ENCODE measurements at places on chromosomes 5 and 9. TPM values are rescaled to one million over a fixed set of nuclear protein-coding genes. Genes with fewer than 3 reads are reported as not detected.

BRINP1 gene
- 0.13 TPM for total RNA-seq

TLX3 gene
- not detected for total RNA-seq

RANBP17 gene
- 10.6 TPM for total RNA-seq

MCTP1 gene
- 26.0 TPM for total RNA-seq

SPINK13 gene
- not detected for total RNA-seq

RNF224 gene
- total RNA-seq = 1.2 TPM

PAEP gene
- not detected for total RNA-seq

SLC34A1 gene
- total RNA-seq = not detected

N4BP3 gene
- 4.5 TPM for total RNA-seq

EXOC3 gene
- total RNA-seq = 37.5 TPM

GRCh38 chr5:91416491-91416890 lies 33.4 kb upstream of the ARRDC3 start:
- no peak for DNase-seq

DNA sequence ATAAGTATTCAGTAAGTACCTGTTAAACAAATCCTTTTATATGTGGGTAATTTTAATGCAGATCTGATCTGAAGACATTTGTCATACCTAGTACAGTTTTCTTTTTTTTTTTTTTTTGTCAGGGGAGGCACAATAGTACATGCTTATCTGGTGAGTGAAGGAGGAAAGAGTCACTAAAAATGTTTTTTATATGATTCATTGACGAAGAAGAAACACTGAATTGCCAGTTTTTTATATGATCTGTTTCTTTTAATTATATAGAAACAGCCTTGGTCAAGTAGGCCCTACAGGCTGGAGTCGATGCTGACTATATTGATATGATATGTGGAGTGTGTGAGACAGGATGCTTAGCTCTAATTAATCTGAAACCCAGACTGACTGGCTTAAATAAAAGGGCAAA lies 315.2 kb downstream of the PSAT1 start:
- peak; percentile 47 for DNase-seq

DNA sequence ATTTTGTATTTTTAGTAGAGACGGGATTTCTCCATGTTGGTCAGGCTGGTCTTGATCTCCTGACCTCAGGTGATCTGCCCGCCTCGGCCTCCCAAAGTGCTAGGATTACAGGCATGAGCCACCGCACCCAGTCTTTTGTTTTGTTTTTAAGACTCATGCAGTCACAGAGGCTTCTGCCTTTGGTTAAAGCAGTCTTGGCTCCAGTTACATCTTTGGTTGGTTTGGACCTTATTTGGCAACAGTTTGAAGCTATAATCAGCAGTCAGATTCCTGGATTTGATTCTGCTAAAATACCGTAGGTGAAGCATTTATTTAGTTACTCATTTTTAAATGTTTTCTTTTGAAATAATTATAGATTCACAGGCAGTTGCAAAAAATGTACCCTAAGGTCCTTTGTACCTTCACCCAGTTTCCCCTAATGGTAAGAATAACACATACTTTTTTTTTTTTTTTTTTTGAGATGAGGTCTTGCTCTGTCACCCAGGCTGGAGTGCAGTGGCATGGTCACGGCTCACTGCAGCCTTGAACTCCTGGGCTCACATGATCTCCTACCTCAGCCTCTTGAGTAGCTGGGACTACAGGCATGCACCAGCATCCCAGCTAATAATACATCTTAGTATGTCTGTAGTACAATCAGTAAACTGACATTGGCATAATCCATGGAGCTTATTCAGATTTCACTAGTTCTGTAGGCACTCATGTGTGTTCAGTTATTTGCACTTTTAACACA lies 15.7 kb downstream of the USP20 start:
- DNase-seq = no peak

- no peak for DNase-seq
Observed at GRCh38 chr9:8616414-8616813, 816.8 kb upstream of the DMAC1 start.

DNA sequence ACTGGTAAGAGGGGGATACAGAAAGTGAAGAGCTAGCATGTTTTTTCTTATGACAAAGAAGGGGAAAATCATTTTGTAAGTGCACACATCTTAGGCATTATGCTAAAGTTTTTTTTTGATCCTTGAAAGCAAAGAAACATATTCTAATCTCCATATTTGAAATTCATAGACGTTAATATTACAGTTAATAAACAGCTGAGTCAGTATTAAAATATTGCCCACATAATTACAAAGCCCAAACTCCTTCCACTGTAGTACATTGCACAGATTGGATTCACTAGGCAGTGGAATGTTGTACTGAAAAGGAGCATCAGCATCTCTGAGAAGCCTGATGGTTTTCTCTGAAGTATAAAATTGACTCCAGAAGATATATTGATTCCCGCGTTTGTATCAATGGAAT lies 122.6 kb downstream of the ISOC1 start:
- no peak for DNase-seq

DNA sequence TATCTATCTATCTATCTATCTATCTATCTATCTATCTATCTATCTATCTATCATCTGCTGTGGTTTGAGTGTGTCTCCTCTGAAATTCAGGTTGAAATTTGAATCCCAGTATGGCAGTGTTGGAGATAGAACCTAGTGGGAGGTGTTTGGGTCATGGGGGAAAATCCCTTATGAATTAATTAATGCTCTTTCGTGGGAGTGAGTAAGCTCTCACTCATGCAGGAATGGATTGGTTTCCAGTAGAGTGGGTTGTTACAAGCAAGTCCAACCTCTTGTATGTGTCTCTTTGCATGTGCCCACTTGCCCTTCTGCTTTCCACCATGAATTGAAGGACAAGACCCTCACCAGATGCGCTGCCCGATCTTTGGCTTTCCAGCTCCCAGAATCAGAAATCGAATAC lies 113.0 kb downstream of the ANXA1 start:
- DNase-seq = peak; percentile 49

DNA sequence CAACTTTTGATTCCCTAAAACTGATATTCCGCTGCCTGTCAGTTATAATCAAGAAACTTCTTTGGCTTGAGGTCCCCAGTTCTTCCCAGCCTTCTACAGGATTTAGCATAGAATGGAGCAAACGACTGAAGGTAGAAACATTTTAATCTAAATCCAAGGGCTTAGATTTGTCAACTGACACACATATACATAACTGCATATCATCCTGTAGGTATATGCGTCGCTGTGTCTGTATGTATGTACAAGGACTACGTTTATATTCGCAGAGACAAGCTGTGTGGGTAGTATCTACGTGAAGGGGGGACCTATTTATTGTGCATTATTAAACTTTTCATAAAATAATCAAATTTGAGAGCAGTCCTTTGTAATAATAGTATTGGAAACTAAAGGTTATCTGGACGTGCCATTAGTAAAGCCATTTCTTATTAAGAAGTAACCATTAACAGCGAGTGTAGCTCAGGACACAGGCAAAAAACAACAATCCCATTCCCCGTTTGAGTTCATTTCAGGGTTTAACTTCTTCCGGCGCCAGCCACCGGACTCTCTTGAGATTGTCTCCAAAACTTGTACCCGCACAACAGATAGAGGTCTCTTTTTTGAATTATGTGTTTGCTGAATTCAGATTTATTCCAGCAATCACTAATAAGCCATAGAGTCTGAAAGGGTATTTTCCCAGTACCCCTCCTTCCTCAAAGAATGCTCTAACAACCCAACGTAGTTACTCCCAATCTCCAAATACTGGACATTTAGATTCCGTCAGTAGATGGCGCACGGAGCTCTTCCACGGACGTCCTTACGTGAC lies 2.1 kb upstream of the MLLT3 start:
- DNase-seq = peak; percentile 74

DNA sequence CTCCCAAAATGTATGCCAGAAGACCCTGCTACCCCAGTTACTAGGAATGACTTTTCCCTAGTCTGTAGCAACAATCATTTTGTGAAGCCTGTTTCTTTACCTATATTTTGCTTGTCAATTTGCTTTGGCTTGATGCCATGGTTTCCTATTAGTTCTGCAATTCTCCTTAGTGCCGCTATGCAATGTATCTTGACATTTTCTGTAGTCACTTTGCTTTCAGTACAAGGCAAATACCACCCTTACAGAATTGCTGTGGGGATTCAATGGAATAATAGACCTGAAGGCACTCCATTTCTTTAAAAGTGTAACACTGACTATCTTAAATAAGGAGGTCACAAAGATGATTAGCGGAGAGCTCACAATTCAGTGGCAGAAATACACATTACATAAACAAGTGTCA lies 291.1 kb downstream of the NR2F1-AS1 start:
- DNase-seq = peak; percentile 12

- no peak for DNase-seq
Observed at GRCh38 chr9:88373045-88373444, 15.2 kb upstream of the SPIN1 start.

GRCh38 chr5:143918961-143919360 lies 107.0 kb downstream of the HMHB1 start:
- no peak for DNase-seq

GRCh38 chr9:117104206-117104605 lies 310.7 kb downstream of the ASTN2 start:
- DNase-seq = no peak

DNA sequence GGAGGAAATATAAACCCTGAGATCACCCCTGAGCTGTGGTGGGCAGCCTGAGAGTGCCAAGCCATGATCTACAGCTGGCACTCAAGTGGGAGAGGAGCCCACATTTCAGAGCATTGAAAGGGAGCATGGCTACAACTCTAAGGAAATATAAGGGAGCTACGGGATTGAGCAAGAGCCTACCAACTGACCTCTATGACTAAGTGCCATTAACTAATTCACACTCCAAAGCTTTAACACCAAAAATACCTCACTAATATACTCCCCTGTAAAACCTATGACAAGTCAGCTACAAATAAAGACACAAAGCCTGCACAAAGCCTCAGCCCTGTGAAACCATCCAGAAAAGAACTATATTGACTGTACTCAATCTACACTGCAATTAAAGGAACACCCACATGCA lies 286.8 kb upstream of the RPS23 start:
- peak; percentile 20 for DNase-seq

- peak; percentile 56 for DNase-seq
Observed at GRCh38 chr5:123125962-123126732, 37.1 kb downstream of the PRDM6 start.

GRCh38 chr9:8679371-8679822 lies 879.8 kb upstream of the DMAC1 start:
- DNase-seq = no peak

- no peak for DNase-seq
Observed at GRCh38 chr5:50658246-50658645, 8.2 kb upstream of the PARP8 start.

DNA sequence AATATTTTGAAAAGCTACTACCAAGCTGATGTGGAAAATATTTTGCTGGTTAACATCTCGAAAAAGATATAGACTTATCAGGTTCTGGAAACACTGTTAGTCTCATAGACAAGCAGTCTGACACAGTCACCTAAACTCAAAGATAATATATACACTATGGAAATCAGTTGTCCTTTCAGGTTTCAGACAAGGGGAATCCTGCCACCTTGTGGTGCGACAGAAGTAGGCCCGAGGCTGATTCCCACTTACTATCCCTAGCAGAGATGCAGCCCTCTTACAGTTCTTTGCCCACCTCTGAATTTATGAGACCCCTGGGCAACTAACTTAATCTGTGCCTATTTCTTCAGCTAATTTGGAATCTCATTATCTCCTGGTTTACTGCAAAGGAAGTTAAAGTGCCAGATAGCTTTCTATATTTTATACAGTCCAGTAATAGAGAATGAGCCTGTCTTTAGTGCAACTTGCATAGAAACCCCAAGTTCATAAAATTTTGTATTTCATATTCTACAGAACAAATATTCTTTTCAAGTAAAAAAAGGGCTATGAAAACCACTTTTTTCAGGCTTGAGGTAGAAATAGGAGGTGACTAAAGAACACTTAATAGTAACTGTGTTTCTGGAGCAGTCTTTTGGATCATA lies 16.9 kb downstream of the RAD1 start:
- DNase-seq = peak; percentile 52

DNA sequence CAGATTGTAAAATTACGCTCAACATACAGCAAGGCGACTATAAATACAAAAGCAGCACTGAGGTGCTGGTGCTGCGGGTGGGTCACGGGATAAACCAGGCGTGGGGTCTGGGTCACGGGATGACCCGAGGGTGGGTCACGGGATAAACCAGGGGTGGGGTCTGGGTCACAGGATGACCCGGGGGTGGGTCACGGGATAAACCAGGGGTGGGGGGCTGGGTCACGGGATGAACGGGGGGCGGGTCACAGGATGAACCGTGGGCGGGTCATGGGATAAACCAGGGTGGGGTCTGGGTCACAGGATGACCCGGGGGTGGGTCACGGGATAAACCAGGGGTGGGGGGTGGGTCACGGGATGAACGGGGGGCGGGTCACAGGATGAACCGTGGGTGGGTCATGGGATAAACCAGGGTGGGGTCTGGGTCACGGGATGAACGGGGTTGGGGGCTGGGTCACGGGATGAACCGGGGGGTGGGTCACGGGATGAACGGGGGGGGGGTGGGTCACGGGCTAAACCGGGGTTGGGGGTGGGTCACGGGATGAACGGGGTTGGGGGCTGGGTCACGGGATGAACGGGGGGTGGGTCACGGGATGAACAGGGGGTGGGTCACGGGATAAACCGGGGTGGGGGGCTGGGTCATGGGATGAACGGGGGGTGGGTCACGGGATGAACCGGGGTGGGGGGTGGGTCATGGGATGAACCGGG lies 30.2 kb upstream of the SLC9A3 start:
- DNase-seq = no peak

DNA sequence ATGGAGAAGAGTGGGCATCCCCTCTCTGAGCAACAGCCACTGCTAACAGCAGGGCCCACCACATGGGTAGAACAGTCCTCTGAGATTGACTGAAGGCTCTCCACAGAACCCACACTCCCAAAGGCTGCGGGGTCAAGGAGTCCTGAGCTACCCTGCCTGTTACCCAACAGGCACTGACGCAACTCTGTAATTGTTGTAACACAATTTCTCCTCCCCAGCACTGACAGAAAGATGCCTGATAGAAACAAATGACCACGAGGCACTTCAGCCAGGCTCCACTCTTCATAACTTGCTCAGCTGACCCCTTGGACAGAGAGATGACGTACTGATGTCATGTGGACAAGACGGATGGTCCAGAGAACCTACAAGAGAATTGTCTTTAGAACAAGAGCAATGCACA lies 220.7 kb downstream of the SPOCK1 start:
- no peak for DNase-seq

DNA sequence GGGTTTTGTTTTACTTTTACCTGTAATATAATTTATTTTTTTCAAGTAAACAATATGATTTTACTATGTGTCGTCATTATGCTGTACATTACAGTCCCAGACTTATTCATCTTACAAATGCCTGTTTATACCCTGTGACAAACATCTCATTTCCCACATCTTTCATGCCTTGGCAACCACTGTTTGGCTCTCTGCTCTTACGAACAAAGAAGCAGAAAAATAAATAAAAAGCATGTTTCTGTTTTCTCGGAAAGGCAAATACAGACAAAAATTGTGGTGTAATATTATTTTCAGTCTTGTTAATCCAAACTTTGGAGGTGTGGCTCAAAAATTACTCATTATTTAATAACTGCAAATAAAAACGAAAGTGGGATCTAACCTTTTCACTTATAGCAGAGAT lies 393.0 kb downstream of the CDH12 start:
- DNase-seq = no peak

GRCh38 chr9:22010866-22011625 lies 1.9 kb upstream of the CDKN2B start:
- no peak for DNase-seq

- no peak for DNase-seq
Observed at GRCh38 chr9:7360513-7360912, 439.1 kb downstream of the DMAC1 start.
